ENCODE measurements at places on chromosomes 1 and 21.

GRCh38 chr21:41622831-41623548, 115.0 kb upstream of the TMPRSS2 start:
- DNase-seq: no peak

DNA sequence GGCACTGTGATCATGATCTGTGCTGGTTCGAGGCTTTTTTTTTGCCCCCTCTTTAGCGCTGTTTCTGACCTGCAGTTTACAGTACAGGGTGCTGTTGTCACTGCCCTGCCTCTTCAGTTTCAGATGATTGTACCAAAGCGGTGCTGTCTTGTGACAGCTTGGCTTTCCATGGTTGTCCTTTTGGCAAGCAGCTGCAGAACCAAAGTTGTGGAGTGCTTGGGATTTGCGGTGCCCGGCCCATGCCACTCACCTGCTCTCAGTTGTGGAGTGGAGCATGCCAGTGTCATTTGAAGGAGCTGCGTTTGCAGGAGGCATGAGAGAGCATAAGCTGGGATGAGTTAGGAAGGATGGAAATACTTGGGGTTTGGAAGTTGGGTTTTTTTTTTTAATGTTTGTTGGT, 48.4 kb downstream of the DOP1B start:
- no peak for DNase-seq

DNA sequence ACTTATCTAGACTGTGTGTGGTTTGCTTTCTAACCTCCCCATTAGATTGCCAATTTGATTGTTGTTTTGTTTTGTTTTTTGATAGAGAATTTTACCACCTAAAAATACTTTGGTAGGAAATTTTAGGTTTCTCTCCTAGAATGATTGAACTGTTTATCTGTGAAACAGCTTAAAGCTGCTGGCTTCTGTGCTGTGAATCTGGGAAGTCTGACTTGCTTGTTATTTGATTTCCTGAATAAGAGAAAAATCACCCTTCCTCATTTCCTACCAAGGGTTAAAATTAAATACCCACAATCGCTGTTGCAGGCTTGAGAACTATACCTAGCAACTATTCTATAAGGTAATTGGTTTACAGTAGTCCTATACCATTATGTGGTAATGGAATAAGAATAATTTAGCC, 198.9 kb upstream of the CACYBP start:
- no peak for DNase-seq

- DNase-seq: no peak
These were observed 4.2 kb downstream of the SPOCD1 start for GRCh38 chr1:31811605-31812004.

GRCh38 chr1:162672622-162673260, 40.5 kb downstream of the DDR2 start:
- DNase-seq: no peak

- DNase-seq: peak; percentile 38
These were observed 5.3 kb upstream of the SFT2D2 start for GRCh38 chr1:168220470-168220871.

DNA sequence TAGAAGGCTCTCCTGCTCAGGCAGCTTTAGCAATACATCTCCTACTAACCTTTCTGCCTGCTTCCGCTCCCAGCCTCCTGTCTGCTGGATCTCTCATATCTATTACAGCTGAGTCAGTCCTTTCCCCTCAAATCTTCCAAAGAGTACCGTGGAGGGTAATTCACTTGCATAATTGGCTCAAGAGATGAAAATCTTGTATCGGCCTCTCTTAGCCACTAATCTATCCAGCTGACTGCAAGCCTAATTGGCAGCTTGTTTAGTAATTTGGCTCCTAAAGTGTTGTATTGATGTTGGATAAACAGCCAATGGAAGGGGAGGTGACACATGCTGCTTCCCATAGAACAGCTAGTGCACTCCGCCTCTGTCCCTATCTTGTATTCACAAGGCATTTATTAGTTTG, 195.7 kb downstream of the GPATCH2 start:
- DNase-seq: no peak

DNA sequence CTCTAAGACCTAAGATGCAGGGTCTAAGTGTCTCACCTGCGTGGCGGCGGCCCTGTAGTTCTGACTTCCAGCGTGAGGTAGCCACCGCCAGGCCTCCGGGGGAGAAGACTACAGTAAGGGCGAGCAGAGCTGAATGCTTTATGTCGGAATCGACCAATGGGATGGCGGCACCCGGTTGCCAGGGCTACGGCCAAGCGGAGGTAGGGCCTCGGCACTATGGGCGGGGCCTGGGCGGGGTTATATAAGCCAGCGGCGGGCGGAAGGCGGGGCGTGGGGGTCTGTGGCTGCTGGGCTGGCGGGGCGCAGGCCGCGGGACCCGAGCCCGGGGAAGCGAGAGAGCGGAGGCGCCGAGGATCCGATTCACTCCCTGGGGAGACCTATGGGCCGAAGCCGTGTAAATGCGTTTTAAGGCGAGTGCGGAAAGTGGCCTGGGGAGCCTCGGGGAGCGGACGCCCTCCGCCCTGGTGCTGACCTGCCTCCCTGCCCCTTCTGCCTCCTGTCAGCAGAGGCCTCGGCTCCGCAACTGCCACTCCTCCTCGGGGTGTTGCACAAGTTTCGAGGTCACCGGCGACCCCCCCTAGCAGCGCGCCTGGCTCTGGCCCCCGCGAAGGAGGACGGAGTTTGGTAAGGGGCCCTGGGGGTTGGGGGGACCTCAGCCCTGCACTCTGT, at the start of gene AZIN2:
AZIN2 (plus strand) TSS at position 269 of the 669 bp plus-strand sequence. CDS start 1,097 bp downstream, outside the sequence.
- peak; percentile 92 for DNase-seq

DNA sequence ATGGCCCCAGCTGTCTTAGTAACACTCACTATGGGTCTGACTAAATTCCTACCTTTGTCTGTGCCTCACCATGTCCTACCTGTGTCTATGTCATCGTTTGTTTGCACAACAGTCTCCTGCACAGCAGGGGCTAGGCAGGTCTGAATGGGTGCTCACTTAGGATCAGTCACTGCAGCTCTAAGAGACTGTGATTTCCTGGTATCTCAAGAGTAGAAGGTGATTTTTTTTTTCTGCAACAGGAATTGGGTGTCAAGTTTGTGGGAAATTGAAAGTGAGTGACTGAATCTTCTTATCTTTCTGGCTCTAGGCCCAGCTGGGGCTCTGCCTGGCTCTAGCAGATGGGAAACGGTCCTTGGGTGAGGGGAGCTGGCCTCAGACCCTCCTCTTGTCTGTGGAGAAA, 46.4 kb upstream of the TRABD2B start:
- no peak for DNase-seq

- DNase-seq: peak; percentile 68
These were observed 9.1 kb upstream of the SYTL1 start for GRCh38 chr1:27332536-27333281.

DNA sequence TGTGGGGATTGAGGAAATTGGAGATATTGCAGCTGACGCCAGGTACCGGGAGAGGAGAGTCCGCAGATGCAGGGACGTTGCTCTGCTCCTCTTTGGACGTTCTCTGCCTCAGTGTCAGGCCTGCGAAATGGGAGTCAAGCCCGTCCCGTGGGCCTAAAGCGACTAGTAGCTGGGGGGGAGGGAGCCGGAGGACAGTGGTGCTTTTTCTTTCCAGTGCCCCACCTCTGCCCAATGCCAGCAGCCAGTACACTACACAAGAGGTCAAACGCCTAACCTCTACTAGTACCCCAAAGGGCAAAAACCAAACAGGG, 413.6 kb upstream of the ESRRG start:
- no peak for DNase-seq

GRCh38 chr1:19639999-19640362, 4.1 kb upstream of the NBL1 start:
- DNase-seq: no peak

GRCh38 chr1:31701091-31701736, 2.6 kb downstream of the COL16A1 start:
- DNase-seq: peak; percentile 85

DNA sequence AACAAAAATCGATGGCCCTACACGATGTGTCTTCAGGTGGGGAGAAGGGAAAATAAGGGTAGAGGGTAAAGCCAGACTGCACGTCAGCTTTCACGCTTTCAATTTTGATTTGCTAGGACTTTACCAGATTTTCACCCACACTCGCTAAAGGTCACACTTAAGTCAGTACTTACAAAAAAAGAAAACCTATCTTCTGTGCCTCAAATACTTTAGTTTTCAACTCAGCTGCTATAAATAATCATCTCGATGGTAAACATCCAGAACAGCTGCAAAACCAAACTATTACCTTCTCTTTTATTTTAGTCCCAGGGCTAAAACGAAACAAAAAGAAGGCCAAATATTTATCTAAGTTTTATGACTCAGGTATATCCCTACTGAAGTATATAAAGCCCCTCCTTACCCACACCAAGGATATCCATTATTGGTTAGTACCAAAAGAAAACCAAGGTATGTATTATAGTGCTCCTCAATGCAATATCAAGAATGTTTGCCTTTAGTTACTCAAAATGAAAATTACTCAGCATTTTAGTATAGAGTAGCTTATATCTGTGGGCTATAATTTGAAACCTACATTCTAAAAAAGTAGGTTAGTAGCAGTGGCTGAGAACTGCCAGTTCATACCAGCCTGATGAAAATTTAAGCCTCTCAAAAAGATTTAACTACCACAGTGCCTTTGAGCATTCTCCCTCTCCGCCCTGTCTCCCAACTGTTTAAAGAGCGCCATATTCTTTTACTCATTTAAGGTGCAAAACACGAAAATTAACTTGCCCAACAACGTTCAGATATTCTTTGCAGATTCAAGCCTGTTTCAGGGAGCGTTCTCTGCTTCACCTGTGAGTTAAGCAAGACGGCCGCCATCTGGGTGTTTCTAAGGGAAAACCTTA, 1.5 kb downstream of the CSDE1 start:
- DNase-seq: peak; percentile 6

- DNase-seq: no peak
These were observed 18.7 kb downstream of the CTH start for GRCh38 chr1:70429757-70430156.

Measured in NB4 (cell line).